ENCODE measurements at places on chromosomes 6 and 20. TPM values are rescaled to one million over a fixed set of nuclear protein-coding genes. Genes with fewer than 3 reads are reported as not detected.

GRCh38 chr20:1196634-1197033 is 6.6 kb upstream of the C20orf202 start:
- peaks cover 2% of the 10 kb centered on the region for H3K27me3 ChIP-seq
- no peaks in the 10 kb centered on the region for H3K36me3 ChIP-seq
- no peak overlapping the region for H3K27ac ChIP-seq
- no peak overlapping the region for H3K4me3 ChIP-seq
- DNase-seq = no peak

- H3K4me3 ChIP-seq = no peak overlapping the region
- H3K4me1 ChIP-seq = no peaks in the 10 kb centered on the region
- no peaks in the 10 kb centered on the region for H3K27me3 ChIP-seq
- no peaks in the 10 kb centered on the region for H3K36me3 ChIP-seq
Observed at GRCh38 chr6:116316772-116317467, 37.2 kb upstream of the TSPYL1 start.

- no peaks in the 10 kb centered on the region for H3K4me1 ChIP-seq
- H3K4me3 ChIP-seq = no peak overlapping the region
- H3K27ac ChIP-seq = peak overlapping the region; percentile 50
- H3K27me3 ChIP-seq = no peaks in the 10 kb centered on the region
- no peak for DNase-seq
- no peaks in the 10 kb centered on the region for H3K36me3 ChIP-seq
Observed at GRCh38 chr6:117481926-117482239, 591 bp upstream of the DCBLD1 start.

The SLC35D3 gene
- total RNA-seq = not detected

DNA sequence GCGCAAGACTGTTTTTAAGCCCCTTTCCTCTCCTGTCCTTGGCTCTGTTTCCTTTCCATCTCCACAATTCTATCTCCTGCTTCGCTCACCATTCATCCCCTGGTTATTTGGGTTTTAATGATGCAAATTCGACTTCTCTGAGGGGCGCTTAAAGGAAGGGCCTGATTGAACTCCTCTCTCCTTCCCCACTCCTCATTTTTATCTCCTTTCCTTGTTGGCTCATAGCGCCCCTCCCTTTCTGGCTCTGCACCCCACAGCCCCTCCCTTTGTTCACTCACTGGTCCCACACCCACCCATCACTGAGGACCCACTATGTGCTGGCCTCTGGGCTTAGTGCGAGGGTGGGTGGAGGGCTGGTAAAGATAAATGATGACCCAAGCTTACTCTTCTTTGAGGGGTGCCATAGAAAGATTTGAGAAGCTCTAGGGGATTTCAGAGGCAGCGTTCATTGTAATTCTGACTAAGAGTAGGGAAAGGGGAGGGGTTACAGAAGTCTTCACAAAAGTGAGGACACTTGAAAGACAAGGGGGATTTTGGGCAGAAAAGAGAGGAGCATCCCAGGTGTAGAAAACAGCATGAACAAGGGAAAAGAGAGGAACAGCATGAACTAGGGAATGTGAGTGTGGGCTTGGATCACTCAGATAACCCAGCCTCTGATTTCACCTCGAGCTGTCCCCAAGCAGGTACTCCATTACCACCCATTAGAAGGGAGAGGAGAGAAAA is 507.8 kb downstream of the CD83 start:
- H3K4me3 ChIP-seq = no peak overlapping the region
- no peak overlapping the region for H3K27ac ChIP-seq
- H3K27me3 ChIP-seq = no peaks in the 10 kb centered on the region
- no peak for DNase-seq

DNA sequence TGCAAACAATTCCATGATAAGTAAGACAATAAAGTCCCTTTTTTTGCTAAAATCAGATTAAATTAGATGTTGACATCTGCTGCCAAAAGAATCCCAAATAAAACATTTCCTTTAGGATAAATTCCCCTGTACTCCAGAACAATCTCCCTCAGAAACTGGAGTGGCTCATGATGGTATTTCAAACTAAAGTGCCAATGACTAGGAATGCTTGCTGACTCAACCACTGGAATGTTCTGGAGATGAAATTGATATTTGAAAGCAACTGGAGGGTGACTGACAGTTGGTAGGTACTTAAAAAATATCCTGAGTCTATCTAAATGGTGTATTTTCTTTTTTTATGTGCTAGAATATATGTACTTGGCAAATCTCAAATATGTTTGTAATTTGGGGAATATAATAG is 350.1 kb upstream of the TSHZ2 start:
- H3K27me3 ChIP-seq = no peaks in the 10 kb centered on the region
- no peak overlapping the region for H3K4me3 ChIP-seq
- no peaks in the 10 kb centered on the region for H3K4me1 ChIP-seq
- no peak for DNase-seq
- H3K27ac ChIP-seq = no peak overlapping the region

DNA sequence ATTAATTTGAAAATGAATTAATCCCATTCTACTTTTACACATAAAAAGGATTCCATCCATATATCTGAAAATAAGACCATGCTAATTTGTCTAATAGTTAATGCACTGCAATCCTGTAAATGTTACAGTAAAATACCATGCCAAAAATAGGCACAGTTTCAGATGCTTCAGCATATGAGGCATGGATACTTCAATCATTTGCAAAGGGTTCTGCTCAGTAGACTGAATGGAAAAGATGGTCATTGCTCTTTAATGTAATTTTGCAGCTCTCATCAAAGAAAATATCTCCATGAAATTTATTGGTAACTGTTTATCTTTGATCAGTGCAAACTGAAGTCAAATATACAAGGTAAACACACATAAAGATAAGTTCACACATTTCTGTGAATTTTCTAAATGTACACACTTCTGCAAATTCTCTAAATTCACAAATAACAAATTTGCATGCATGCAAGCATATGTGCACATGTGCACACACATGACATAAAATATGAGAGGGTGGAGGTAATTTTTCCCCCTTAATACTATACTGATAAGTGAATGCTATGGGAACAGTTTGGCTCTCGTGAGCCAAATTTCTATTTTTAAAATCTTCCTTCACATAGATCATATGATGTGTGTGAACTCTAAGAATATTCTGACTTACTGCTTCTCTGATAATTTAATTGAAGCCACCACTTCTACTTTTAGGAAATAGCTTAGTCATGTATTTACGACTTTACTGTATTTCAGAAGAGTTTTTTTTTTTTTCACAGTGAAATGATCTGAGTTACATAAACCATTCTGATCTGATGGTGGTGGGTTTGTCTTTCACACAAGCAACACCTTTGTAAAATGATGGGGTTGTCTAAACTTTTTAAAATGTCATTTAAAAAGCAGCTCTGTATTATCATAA is 996.8 kb upstream of the CITED2 start:
- no peaks in the 10 kb centered on the region for H3K27me3 ChIP-seq
- H3K4me3 ChIP-seq = no peak overlapping the region
- DNase-seq = no peak
- no peak overlapping the region for H3K27ac ChIP-seq
- H3K4me1 ChIP-seq = no peaks in the 10 kb centered on the region

The CASS4 gene
- 3.4 TPM for total RNA-seq

Measured in aorta (tissue), 5 donors.